ENCODE measurements at places on chromosomes 12 and 14.

DNA sequence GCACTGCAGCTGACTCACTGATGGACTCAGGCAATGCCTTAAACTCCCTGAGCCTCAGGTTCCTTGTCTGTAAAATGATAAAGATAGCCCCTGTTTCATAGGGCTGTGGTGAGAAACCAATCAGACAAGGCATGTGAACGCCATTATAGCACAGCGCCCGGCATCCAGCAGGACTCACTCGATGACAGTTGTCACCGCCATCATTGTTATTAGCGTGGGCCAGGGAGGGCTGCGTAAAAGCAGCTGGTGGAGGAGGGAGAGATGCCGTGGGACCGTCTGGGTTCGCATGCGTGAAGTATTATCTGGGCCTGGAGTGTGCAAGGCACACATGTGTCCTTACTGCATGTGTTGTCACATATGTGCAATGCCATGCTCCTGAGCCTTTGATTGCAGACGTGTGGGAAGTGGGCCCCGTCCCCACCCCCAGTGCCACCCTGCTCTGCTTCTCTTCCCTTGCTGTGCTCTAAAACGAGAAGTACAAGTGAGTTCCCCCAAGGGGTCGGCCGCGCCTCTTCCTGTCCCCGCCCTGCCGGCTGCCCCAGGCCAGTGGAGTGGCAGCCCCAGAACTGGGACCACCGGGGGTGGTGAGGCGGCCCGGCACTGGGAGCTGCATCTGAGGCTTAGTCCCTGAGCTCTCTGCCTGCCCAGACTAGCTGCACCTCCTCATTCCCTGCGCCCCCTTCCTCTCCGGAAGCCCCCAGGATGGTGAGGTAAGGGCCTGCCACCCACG, at the start of gene PTPN6:
TSS of gene PTPN6 (plus strand) at position 546 of the 730 bp plus-strand sequence. CDS start at position 703, 157 bp downstream.
- no peak for DNase-seq

DNA sequence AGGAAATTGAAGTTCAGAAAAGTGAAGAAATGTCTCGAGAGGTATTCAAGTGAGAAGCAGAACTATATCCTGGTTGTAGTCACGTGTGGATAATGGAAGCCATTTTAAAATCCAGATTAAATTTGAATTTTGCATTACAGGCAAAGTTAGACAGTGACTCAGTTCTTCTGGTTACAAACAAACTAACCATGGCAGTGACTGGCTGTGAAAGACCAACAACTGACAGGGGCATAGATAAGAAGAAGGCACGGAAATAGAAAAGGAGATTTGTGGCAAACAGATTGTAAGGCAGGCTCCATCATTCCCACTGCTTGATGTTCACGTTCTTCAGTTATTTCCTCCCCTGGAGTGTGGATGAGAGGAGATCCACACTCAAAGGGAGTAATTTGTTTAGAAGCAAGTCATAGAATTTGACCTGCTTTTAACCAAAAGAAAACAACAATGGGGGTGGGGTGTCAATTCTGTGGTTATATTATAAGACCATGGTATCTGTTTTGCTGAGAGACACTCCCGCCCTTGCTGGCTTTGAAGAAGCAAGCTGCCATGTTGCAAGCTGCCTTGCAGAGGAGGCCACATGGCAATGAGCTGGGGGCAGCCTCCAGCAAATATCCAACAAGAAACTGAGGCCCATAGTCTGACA, 795.3 kb downstream of the VRK1 start:
- no peak for DNase-seq

GRCh38 chr12:124693111-124693723, 125.8 kb upstream of the NCOR2 start:
- no peak for DNase-seq

DNA sequence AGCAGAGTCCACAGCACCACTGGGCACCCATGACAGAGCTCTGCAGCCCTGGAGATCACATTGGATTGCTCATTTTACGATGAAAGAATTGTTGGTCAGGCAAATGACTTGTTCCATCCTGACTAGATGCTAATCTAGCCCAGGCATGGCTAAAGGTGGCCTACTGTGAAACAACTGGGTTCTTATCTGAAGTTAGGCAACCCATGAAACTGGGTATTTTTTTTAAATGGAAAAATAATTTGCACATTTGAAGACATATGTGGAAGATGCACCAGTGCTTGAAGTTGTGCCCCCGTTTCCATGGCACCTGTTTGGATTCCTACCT, 8.3 kb downstream of the PYGL start:
- DNase-seq: no peak

DNA sequence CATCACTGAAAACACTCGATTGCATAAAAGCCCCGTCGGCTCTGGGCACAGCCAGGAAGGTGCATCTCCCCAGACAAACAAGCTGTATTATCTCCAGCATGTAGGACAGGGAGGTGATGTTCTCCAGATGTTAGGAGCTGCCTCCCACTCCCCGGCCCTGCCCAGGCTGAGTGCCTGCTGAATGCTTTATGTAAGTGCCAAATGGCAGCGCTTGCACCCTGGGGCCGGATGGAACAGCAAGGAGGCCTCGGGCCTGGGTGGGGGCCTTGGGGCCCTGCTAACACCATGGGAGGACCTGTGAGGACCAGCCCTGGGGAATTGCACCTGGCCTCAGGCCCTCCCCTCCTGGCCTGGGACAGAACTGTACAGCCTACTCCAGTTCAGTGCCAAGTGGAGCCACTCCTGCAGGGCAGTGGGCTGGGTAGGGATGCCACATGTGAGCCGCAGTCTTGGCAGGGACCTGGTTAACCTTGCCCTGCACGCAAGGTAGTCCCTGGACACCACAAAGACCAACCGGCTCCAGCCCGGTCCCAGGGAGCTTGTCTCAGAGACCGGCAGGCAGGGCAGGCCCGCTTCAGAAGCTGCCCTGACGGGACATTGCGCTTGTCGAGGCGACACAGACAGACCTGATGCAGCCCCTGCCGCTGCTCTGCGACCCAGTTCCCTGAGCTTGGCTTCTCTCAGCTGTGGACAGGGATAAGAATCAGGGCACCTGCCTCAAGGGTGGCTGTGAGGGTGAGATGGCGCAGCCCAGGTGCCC, 35.3 kb upstream of the PPP1R13B start:
- DNase-seq: no peak

DNA sequence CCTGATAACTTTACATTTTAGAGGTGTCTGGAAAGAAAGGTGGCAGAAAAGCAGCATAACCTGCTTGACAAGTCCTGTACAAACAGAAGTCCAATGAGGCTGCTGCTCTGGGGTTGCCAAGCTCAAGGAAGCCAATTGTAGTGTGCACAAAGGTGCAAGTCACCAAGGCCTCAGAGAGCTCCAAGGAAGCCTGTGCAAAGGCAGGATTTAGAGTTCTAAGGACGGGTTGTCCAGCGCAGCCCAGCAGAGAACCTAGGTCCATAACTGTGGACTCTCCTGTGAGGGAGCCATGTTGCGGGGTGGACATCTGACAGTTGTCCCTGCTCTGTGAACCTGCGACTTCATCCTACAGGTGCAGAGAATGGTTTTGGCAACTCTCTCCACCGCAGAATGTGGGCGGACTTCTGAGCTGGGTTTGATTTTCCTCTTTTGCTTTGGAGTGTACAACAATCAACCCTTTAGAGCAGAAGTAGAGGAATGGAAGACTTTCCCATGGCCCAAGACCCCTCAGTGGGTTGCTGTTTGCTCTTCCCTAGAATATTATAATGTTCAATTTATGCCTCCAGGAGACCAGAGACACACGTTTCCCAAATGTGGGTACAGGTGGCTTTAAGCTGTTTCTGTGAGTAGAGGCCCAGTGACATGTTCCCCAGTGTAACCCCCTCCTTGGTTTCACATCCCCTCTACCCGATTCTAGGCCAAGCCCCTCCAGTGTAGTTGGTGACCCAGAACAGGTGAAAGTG, 81.0 kb downstream of the ETV6 start:
- DNase-seq: peak; percentile 58

Data from breast epithelium (tissue), 4 donors.